ENCODE measurements at places on chromosomes 2 and 18.

GRCh38 chr2:28325567-28326468, 66.8 kb upstream of the FOSL2 start:
- no peak for DNase-seq

GRCh38 chr2:96145036-96145847, at the start of gene DUSP2:
Gene DUSP2 (minus strand): TSS chr2:96145440. CDS start chr2:96145354, 86 bp downstream.
- peak; percentile 93 for DNase-seq

- DNase-seq: no peak
Observed at GRCh38 chr18:54776282-54776977, 51.8 kb upstream of the RAB27B start.

DNA sequence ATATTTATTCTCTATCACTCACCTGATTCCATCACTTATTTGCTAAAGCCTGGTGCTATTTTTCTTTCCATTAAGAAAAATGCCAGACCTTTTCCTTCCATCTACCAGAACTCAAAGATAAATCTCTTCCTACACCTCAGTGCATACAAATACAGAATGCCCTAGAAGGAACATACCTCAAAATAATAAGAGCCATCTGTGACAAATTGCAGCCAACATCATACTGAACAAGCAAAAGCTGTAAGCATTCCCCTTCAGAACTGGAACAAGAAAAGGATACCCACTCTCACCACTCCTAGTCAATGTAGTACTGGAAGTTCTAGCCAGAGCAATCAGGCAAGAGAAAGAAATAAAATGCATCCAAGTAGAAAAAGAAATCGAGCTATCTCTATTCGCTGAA, 315.9 kb upstream of the UBE2E3 start:
- no peak for DNase-seq

- no peak for DNase-seq
Observed at GRCh38 chr18:7325126-7325430, 94.2 kb downstream of the LRRC30 start.

- DNase-seq: no peak
Observed at GRCh38 chr2:201256082-201256481, 4.3 kb upstream of the CASP8 start.

GRCh38 chr2:127810156-127810618, 784 bp downstream of the WDR33 start:
- DNase-seq: no peak

GRCh38 chr2:43363120-43363519, 136.7 kb upstream of the ZFP36L2 start:
- DNase-seq: no peak

- DNase-seq: no peak
Observed at GRCh38 chr18:13288509-13289133, 70.1 kb downstream of the LDLRAD4 start.

DNA sequence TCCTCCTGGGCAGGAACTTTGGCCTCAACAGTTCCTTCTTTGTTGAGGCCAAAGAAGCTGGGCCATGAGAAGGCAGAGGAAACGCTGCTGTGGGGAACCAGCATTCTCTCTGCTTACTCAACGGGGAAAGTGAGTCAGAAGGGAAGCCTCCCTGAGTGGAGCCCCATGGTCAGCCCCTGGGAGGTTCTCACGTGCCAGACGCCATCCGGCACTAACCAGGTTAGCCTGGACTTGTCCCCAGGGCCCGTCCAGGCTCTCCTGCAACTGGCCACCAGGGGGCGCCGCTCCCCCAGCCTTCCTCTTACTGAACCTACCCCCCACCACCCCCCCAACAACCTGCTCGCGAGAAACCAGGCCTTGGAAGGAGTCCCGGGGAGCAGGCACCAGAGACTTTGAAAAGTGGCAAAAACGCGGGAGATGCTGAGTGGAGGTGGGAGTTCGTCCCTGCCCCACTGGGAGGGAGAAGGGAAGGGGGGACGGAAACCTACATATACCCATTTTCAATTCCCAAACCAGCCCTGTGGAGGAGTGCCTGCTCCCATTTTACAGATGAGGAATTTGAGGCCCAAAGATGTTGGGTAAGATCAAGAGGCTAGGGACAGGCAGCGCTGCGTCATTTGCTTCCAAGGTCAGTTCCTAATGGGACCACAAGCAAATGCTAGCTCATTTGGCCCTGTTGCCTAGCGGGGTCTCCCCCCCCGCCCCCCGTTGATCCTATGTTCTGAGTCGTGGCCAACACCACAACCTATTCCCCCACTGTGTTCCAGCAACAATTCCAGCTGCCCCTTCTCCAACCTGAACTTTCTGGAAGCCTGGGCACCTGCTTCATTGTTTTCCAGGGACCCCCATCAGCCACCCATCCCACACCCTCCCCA, 20.0 kb downstream of the TEX44 start:
- peak; percentile 84 for DNase-seq

DNA sequence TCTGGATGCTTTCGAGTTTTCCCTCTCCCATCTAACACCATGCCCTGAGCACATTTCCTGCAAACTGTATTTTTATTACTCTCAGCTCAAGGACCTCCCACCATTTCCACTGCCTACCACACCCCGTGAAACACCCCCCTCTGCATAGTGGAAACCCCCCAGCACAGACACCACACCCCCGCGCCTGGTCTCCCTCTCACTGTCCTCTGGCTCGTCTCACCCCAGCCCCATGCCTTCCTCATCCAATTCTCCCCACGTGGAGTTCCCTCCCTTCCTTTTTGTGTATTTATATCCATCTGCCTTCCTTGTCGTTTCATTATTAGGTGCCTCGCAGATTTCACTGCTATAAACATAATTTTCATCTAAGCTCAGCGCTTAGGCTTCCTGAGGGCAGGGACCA, 307.5 kb downstream of the CELF4 start:
- no peak for DNase-seq

Measured in activated CD4-positive, alpha-beta T cell treated with anti-CD3 and anti-CD28 coated beads for 1 hour (primary cell).